Epithelial cell of alveolus of lung (primary cell): ENCODE measurements at places on chromosomes 6 and 20. TPM values are rescaled to one million over a fixed set of nuclear protein-coding genes. Genes with fewer than 3 reads are reported as not detected.

The NHLRC1 gene
- 1.0 and 2.6 TPM in 2 replicates for total RNA-seq

The VTA1 gene
- total RNA-seq: 51.2 and 58.0 TPM in 2 replicates

The SIRPA gene
- 26.3 and 31.5 TPM in 2 replicates for total RNA-seq

The NMBR gene
- not detected in 2 replicates for total RNA-seq

The RIPOR3 gene
- 2.3 and 13.7 TPM in 2 replicates for total RNA-seq

The ATXN1 gene
- total RNA-seq: 14.7 and 20.9 TPM in 2 replicates

The SDC4 gene
- total RNA-seq: 54.1 and 176 TPM in 2 replicates

The CLVS2 gene
- total RNA-seq: under 0.01 TPM in 1 of 2 replicates, not detected in the other

The SPAG4 gene
- total RNA-seq: 23.7 and 31.5 TPM in 2 replicates

The STX11 gene
- 0.40 and 2.6 TPM in 2 replicates for total RNA-seq

The PBOV1 gene
- not detected in 2 replicates for total RNA-seq

The TTBK1 gene
- total RNA-seq: not detected in 2 replicates

The GRM4 gene
- not detected in 2 replicates for total RNA-seq

The HUS1B gene
- total RNA-seq: 0.40 and 0.91 TPM in 2 replicates

The ZNF184 gene
- total RNA-seq: 6.6 and 14.2 TPM in 2 replicates

The POU5F1 gene
- not detected in 2 replicates for total RNA-seq

The BTBD9 gene
- total RNA-seq: 3.3 and 5.6 TPM in 2 replicates

The CDC5L gene
- total RNA-seq: 16.8 and 20.0 TPM in 2 replicates

The LGSN gene
- not detected in 2 replicates for total RNA-seq

The WFDC10B gene
- not detected in 2 replicates for total RNA-seq

The TREM2 gene
- total RNA-seq: not detected in 2 replicates

The DLK2 gene
- total RNA-seq: 1.0 and 1.8 TPM in 2 replicates

The TMEM244 gene
- not detected in 2 replicates for total RNA-seq

The SLC2A10 gene
- total RNA-seq: 43.3 and 48.8 TPM in 2 replicates

The GLP1R gene
- not detected in 2 replicates for total RNA-seq

The RPS10 gene
- 3,746 and 5,516 TPM in 2 replicates for total RNA-seq

The GPLD1 gene
- 0.26 TPM in 1 of 2 replicates, not detected in the other for total RNA-seq

The TRIM40 gene
- total RNA-seq: not detected in 2 replicates

The MATN4 gene
- total RNA-seq: 0.80 TPM in 1 of 2 replicates, not detected in the other
